ENCODE measurements at places on chromosomes 13 and 19.

DNA sequence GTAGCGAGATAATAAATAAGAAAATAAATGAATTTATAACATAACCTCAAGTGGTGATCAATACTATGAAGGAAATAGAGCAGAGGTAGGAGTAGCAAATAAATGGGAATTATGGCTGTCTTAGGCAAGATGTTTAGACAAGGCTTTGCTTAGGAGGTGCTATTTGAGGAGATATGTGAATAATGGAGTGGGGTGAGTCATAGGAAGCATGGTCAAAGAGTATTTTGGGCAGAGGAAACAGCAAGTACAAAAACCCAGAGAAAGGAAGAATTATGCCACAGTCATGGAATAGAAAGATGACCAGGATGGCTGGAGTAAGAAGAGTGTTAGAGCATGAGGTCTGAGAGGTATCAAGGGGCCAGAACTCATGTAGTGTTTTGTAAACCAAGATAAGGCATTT lies 33.6 kb upstream of the LPAR6 start:
- DNase-seq = peak; percentile 39

GRCh38 chr13:24450530-24450929 lies 62.0 kb downstream of the PARP4 start:
- no peak for DNase-seq

GRCh38 chr13:107480130-107480529 lies 735.2 kb downstream of the LIG4 start:
- DNase-seq = no peak

- no peak for DNase-seq
Measured at GRCh38 chr19:55443824-55444480, 852 bp upstream of the SHISA7 start.

- DNase-seq = no peak
Measured at GRCh38 chr13:111505175-111505777, 184.8 kb downstream of the TEX29 start.

DNA sequence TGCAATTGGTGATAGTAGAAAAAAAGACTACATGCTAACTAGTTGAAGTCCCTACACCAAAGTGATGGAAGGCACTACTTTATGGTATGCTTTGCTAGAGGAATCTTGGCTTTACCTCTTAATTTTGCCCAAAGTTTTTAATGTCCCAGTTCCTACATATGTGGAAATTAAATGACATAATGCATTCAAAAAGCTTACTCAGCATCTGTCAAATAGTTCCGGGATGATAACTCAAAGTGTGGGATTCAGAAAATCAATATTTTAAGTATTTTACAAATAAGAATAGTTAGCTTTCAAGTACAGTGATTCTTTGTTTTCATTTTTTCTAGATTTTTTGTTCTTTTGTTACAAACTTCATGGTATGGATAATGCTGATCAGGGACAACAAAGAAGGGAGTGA lies 211.6 kb downstream of the PCDH20 start:
- DNase-seq = no peak

- no peak for DNase-seq
Measured at GRCh38 chr13:31320946-31321345, 121.2 kb downstream of the B3GLCT start.

- peak; percentile 54 for DNase-seq
Measured at GRCh38 chr13:43805071-43805468, 18.3 kb upstream of the ENOX1 start.

DNA sequence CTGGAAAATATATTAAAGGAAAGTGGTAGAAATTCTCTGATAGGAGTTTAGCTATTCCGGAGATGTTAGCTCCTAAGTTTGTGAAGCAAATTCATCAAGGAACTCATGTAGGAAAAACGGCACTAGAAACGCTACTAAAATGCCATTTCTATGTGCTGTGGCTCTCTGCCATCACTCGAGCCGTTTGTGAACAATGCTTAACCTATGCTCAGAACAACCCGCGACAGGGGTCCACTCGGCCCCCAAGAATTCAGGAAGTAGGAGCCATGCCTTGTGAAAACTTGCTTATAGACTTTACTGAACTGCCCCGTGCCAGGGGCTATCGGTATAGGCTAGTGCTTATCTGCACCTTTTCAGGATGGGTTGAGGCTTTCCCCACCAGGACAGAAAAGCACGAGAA lies 14.2 kb upstream of the SLC15A1 start:
- DNase-seq = no peak

GRCh38 chr13:66887088-66887487 lies 343.0 kb downstream of the PCDH9 start:
- DNase-seq = peak; percentile 10

GRCh38 chr19:31470229-31470939 lies 121.1 kb upstream of the TSHZ3 start:
- DNase-seq = no peak

GRCh38 chr13:39822437-39822836 lies 167.0 kb downstream of the COG6 start:
- DNase-seq = no peak

- no peak for DNase-seq
Measured at GRCh38 chr19:32350471-32350865, 5.1 kb downstream of the ZNF507 start.

DNA sequence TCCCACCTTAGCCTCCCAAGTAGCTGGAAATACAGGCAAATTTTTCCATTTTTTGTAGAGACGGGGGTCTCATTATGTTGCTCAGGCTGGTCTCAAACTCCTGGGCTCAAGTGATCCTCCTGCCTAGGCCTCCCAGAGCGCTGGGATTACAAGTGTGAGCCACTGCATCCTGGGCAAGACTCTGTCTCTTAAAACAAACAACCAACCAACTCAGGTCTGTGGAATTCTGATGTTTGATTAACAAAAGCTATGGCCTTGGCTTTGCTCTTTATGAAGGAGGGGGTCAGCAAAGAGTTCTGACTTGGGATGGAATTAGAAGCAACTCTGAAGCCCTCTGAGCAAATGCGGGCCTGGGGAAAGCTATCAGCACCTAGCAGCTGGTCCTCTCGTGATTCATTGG lies 117.7 kb downstream of the IER2 start:
- DNase-seq = no peak

GRCh38 chr13:79508224-79508961 lies 27.4 kb downstream of the NDFIP2 start:
- no peak for DNase-seq

DNA sequence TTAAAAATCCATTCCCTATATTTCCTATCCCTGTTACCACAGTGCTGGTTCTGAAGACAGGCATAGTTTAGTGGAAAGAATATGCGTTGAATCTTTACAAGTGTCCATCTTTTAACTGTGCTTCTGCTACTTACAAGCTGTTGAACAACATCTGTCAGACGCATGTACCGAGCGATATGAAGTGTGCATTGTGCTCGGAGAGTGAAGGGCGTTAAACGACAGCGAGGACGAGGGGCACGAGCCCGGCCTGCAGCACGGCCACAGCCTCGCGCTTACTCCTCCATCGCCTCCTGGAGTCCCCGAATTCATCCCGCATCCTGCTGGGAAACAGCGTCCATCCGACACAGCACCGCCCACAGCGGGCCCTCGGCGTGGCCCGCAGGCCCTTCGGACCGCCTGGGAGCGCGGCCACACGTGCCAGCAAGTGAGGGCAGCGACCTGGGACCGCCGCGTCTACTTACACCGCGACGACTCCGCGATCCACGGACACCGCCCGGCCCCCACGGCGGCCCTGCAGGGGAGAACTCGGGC lies 514 bp downstream of the PCID2 start:
- no peak for DNase-seq

GRCh38 chr19:53977991-53978731 lies 13.3 kb upstream of the CACNG6 start:
- peak; percentile 92 for DNase-seq

GRCh38 chr19:3397266-3398022 lies 31.1 kb downstream of the NFIC start:
- DNase-seq = no peak

GRCh38 chr13:51444922-51445321 lies 7.9 kb downstream of the INTS6 start:
- no peak for DNase-seq

DNA sequence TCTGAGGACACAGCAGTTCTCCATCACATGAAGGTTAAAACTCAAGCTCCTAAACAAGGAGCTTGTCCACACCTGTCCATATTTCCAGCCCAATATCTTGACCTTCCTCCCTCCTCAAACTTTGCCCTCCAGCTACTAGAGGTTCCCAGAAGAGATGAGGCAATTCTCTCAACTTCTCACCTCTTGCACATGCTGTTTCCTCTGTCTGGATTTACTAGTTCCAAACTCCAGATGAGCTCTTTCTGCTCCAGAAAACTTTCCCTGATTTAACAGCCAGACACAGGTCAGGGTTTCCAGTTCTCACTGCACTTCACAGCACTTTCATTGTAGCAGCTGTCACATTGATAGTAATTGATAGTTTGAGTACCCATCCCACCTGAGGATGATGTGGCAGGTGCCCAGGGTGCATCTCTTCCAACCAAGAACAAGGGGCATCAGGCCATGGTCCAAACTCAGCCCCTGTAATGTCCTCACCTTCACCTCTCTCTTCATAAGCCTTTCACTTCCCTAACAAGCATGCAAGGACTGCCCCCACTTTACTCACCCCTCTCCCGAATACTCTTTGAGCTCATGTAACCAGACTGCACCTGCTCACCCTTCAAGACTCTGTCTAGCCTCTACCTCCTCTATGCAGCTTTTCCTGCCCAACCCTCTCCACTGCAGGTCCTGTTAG lies 3.0 kb upstream of the WDFY2 start:
- DNase-seq = no peak

DNA sequence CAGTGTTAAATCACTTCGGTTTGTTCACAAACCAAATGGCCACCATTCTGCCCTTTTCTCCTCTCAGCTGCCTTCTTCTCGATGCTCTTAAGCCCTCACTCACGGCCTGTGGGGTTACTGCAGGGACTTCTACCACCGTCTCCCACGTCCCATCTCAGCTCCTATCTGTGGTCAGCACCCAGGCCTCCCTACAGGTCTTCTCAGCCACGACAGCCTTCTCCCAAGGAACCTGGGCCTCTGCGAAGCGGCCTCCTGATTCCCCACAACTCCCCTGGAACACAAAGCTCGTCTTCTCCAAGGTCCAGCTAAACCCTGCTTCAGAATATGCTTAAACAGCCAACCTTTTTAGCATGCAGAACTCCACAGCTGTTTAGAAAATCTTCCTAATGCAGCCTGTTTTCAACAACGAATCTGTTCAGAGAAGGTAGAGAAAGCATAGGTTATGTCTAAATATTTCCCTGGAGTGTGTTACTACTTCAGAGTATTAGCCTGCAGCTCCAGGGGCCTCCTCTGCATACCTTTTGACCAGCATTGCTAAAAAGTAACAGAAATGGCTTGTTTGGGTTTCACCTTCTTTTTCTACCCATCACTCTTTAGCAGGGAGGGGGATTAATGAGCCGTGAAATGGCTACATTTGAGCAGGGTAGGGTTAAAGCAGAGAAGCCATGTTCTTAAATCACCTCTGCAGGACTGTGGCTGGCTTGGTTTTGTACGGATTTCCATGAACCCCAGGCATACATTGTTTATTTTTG lies 104.0 kb downstream of the COL4A2 start:
- no peak for DNase-seq

DNA sequence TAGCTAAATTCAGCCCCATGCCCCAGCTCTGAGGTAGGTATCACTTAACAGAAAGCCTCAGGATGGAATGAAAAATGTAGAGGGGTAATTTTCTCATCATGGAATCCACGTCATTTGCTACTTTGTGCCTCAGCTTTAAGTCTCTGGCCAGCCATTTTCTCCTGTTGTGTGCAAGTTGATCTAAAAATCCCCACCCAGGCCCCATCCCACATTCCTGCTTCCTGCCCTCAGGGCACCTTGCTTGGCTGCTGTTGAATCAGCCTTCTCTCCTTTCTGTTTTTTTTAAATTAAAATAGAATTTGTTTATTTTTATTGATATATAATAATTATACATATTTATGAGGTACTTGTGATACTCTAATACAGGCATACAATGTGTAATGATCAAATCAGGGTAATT lies 179.9 kb upstream of the TSHZ3 start:
- no peak for DNase-seq

- no peak for DNase-seq
Measured at GRCh38 chr13:20492641-20493040, 33.0 kb downstream of the CRYL1 start.

- DNase-seq = no peak
Measured at GRCh38 chr13:113769106-113769505, 10.1 kb downstream of the TMEM255B start.

DNA sequence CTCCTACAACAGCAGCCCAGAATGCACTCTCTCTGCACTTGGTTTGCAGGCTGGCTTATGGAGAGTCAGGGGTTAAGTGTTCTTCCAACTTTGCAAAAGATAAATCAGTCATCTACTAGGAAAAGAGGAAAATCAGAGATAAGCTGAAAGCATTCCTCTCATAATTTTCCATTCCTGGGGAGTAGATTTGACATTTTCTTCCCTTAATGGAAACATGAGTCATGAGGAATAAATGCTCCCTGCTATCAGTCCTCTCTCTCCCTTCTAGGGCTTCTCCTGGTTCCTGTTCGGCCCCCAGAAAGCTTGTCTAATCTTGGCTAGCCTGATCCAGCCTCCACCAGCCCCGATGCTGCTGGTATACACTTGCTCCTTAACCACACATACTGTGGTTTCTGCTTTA lies 28.4 kb upstream of the ENOX1 start:
- DNase-seq = peak; percentile 30

GRCh38 chr13:46738055-46738454 lies 58.9 kb downstream of the ESD start:
- no peak for DNase-seq

GRCh38 chr13:74765955-74766354 lies 631.8 kb upstream of the KLF12 start:
- DNase-seq = no peak

GRCh38 chr19:40747536-40747935 lies 2.7 kb downstream of the ACTMAP start:
- DNase-seq = no peak

DNA sequence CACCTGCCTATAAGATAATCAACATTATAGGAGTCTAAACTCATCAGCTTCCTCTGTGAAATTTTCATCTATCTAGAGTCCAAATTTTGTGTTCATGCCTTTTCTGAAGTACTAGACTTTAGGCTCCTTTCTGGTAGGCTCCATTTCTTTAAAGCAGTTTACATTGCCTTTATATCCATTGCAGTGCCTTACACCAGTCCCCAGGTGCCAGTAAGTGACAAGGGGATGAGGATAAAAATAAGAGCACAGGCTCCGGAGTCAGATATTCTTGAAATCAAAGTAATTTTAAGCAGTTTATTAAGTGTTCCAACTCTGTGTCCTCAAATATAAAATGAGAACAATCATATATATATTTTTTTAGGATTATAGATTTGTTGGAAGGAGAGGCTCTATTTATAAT lies 10.6 kb upstream of the CYSLTR2 start:
- no peak for DNase-seq

- DNase-seq = no peak
Measured at GRCh38 chr19:34364830-34365462, at the start of gene GPI. Gene GPI, plus strand, starts transcription at chr19:34365196. Its CDS starts 71 bp downstream, at chr19:34365267.
